Esophagus muscularis mucosa (tissue), 4 donors: ENCODE measurements at places on chromosomes 4 and X. TPM values are rescaled to one million over a fixed set of nuclear protein-coding genes. Genes with fewer than 3 reads are reported as not detected.

DNA sequence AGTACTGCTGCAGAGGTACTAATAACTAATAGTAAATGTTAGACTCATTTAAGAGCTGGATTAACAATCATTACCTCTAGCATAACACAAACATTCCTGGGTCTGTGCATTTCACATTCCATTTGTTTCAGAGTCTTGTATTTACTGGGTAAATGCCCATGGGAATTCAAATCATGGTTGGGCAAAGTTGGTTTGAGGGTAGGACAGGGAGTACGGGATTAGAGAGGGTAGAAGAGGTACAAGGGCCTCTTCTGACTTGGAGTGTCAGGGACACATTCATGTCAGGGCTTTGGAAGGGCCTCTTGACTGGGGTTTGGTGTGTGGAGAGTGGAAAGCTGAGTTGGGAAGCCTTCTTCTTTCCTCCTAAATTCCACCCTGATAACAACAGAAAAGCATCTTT lies 65.9 kb downstream of the WWC2 start:
- no peak for DNase-seq

DNA sequence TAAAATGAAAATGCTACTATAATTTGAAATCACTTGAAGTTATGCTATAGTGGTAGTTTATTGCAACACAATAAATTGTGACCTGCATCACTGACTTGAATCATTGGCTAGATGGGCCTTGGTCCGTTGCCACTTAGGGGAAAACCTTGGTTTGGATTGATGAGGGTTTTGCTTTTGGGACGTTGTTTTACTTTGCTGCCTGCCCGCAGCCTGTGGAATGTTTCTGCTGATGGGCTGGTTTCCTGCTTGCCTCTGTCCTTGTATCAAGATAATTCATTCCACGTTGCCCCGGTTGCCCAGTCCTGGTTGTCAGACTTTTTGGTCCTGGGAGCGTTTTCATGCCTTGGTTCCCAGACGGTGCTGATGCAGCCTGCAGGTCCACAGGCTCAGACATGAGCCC lies 18.3 kb downstream of the HADH start:
- DNase-seq: peak; percentile 55

GRCh38 chr4:24495388-24495787 lies 89.0 kb downstream of the DHX15 start:
- DNase-seq: no peak

DNA sequence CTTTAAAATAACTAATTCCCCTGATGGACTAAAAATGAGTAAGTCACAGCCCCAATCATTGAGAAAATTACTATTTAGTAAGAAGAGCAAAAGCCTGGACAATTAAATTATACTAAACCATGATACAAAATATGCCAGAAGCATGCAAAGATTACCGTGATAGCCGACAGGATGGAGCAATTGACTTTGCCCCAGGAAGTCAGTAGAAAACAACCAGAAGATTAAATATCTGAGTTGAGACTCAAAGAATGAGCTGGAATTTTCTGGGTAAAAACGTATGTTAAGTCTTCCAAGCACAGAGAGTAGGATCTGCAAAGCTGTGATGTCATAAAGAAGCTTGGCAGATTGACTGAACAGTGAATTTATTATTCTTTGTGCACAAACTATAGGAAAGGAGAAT lies 816.1 kb upstream of the TENM3 start:
- no peak for DNase-seq

DNA sequence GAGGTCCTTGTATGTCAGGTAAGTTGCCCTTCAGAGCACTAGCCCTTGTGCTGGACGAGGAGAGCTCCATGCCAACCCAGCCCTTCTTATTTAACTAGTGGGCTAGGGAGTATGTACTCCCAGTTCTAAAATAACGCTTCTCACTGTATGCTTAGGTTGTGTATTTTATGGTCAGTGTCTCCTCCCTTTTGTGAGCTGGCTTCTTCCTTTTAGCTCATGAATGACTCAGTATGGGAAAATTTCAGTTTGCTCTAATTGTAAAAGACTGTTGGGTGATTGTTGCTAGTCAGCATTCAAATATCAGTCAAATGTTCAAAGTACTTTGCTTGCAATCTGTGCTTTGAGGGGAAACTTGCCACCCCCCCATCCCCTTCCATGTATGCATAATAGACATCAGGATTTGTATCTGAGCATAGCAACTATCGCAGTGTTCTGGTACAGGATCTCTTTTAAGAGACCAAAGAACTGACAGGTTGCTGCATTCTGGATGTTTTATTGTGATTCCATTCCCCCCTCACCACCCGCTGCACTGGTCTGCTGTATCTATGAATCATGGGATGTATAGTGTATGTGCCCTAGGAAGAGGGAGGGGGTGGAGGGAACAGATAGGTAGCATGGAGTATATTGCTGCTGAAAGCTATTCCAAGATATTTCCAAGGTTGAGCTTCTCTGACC lies 34.7 kb downstream of the DLG3 start:
- DNase-seq: no peak

LNX1 gene
- total RNA-seq: 14.7 TPM

FAM90A26 gene
- total RNA-seq: not detected
